ENCODE measurements at places on chromosomes 3 and 15.

DNA sequence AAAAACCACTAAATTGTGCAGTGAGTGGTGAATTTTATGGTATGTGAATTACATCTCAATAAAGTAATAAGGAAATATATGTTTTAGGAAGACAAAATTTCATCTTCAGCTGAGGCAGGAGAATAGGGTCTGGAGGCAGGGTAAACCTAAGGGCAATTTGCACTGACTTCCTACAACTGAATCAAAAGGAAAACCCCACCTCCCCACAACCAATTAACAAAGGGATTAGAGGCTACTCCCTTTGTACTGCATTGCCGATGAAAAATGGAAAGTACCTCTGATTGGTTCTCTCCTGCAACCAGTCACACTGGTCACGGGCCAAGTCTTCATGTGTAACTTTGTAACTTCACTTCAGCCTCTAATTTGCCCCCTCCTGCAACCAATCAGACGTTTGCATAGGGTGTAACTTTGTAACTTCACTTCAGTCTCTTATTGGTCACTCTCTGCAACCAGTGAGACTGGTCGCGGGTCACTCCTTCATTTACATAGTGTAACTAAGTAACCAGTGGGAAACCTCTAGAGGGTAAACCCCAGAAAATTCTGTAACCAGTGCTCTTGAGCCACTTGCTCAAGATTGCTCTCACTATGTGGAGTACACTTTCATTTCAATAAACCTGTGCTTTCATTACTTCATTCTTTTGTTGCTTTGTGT is 244.5 kb downstream of the CNTN4 start:
- no peak for ATAC-seq

- peak; percentile 53 for ATAC-seq
Measured at GRCh38 chr3:171044835-171045793, 18.6 kb upstream of the SLC2A2 start.

GRCh38 chr3:71395927-71396695 is 187.4 kb downstream of the FOXP1 start:
- no peak for ATAC-seq

DNA sequence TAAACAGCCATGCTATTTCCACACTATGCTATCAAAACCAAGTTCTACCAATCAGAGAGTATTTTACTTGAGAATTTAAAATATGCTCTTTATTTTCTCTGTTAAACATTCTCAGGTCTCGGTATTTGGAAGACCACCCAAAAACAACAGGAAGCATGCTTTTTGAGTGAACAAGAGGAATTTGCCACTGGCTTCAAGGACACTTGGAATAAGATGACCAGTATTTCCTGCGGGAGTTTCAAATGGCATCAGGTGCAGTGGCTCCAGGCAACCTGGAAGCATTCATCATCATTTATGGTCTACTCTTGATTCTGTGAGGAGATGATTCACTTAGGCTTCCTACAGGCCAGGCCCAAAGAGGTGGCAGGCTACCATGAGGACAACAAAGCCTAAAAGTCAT is 305.7 kb upstream of the ATP11B start:
- ATAC-seq: no peak

DNA sequence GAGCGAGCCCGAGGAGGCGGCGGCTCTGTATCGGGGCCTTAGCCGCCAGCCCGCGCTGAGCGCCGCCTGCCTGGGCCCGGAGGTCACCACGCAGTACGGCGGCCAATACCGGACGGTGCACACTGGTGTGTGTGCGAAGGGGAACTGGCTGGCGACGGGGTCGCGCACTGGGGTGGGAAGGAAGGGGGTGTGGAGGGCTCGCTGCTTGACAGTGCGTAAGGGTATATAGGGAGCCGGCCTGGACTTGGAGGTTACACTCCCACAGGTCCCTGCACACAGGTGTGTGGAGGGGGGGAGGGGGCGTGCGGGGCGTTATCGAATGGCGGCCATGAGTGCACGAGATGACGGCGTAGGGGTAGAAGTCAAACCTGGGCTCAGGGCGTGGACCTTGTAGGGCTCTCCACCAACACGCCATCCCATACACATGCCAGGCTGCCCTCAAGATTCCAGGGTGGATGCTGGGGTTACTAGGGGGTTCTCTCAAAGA is 389 bp downstream of the APEH start:
- peak; percentile 20 for ATAC-seq

DNA sequence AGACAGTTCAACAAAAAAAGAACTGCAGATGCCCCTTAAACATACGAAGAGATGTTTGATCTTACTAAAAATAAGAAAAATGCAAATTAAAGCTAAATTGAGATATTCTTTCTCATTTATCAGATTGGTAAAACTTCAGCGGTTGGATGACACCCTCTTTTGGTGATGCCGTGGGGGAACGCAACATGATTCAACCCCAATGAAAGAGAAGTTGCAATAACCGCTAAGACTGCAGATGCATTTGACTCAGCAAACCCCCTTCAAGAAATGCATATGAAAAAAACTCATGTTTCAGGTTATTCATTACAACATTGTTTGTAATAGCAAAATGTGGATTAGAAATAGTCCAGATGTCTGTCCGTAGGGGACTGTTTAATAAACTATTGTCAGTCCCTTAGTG is 3.6 kb downstream of the KLHL6 start:
- ATAC-seq: no peak

DNA sequence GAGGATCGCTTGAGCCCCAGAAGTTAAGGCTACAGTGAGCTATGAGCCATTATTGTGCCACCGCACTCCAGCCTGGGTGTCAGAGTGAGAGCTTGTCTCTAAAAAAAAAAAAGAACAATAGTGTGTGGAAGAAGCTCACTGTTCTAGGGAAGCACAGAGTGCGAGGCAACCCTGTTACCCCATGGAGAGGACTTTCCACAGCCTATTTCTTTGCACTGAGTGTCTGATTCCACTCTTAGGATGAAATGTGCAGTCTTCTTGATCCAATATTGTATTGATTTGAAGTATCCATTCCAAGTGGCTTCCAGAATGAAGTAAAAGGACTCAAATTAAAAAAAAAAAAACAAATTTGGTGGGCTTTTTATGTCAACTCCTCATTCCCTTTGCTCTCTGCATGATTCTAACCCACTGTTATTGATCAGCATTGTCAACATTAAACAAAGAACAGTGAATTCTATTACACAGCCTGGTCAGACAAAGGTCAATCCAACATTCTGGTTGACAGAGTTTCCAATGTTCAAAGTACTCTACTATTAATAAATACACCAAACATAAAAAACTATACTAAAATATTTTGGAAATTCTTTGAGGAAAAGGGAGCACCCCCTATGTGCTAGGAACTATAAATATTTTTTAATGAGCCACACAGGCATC is 150.2 kb upstream of the PTPRG start:
- ATAC-seq: no peak

GRCh38 chr3:88005066-88005465 is 53.7 kb downstream of the CGGBP1 start:
- no peak for ATAC-seq

- ATAC-seq: no peak
Measured at GRCh38 chr3:11913316-11913715, 66.6 kb upstream of the TAMM41 start.

GRCh38 chr3:194262925-194263305 is 88.2 kb downstream of the CPN2 start:
- ATAC-seq: no peak

DNA sequence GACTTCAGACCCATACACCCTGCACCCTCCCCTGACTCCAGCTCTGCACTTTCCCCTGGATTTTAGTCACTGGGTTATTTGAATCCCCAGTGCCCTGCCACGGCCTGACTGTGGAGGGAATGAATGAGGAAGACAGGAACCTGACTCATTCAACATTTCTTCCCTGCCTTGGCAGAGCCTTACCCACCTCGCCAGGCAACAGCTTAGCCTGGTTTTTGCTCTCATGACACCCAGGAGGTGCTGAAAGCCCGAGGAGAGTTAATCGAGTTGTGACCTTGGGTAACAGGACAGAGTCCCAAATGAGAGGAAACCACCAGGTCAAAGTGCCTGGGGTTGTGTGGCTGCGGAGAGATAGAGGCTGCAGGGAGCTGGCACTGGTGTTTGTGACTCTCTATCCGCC is 128.3 kb downstream of the SMAD6 start:
- ATAC-seq: no peak

DNA sequence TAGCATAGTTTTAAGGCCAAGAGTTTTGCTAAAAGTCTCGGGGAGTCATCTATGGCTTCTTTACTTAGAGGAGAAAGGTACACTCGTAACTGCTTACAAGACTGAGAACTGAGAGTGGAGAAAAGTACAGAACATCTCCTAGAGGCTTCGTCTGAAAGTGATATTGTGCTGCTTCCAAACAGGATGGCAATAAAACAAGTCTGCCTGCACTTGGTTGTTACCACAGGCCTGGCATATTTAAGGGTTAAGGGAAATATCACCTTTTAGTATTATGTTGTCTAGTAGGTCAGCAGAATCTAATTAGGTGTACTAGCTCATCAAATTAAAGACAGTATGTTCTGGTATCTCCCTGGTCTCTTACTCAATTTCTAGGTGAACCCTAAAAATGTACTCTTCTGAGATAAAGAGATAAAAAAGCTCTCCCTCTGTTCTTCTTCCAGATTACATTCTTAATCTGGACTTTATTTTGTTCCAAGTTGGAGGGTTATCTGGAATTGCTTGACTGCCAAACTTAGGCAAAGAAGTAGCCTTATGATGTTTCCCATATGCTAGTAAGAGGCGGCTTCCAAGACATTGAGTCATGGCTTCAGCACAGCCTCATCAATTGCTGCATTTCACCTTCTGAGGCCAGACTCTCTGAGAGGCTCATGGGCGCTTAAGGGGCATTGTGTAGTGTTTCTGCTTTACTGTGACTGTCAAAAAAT is 181.3 kb downstream of the LSAMP start:
- no peak for ATAC-seq

DNA sequence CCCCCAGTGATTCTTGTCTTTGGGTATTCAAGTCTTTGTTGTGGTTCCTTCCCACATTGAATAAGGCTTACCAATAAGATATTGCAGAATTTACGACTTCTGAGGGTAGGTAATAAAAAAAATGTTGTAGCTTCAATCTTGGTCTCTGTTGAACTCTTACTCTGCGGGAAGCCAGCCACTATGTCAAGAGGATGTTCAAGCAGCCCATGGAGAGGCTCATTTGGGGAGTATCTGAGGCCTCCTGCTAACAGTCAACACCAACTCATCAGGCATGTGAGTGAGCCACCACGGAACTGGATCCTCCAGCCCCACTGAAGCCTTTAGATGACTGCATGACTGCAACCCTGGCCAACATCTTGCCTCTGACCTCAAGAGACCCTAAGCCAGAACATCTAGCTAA is 3.2 kb upstream of the TBC1D23 start:
- ATAC-seq: no peak

DNA sequence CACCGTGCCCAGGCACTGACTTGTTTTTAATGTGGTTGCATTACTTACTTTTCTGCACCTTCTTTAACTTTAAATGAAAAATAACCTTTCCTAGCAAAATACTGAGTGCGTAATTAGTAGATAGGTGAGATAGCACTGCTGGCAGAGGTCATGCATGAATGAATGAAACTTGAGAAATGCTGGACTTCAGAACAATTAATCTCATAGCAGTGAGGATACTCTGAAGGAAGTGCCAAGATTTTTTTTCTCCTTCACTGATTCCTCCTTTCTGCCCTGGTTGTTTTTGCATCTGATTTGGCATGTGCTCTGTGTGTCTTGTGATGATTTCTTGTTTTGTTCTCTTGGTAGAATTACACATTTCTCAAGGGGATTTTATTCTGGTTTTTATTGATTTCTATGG is 378.9 kb downstream of the PTPRG start:
- ATAC-seq: no peak

GRCh38 chr3:30646181-30646876 is 39.9 kb downstream of the TGFBR2 start:
- ATAC-seq: no peak

GRCh38 chr3:120821426-120821825 is 78.9 kb downstream of the GTF2E1 start:
- no peak for ATAC-seq
